Stimulated activated CD8-positive, alpha-beta memory T cell treated with anti-CD3 and anti-CD28 coated beads, Interleukin-15, amount 100 ng/mL, for 24 hours (primary cell): ENCODE measurements at places on chromosomes 3 and 15.
A peak's percentile ranks its signal among the peaks of the same experiment; 100 is the strongest.

DNA sequence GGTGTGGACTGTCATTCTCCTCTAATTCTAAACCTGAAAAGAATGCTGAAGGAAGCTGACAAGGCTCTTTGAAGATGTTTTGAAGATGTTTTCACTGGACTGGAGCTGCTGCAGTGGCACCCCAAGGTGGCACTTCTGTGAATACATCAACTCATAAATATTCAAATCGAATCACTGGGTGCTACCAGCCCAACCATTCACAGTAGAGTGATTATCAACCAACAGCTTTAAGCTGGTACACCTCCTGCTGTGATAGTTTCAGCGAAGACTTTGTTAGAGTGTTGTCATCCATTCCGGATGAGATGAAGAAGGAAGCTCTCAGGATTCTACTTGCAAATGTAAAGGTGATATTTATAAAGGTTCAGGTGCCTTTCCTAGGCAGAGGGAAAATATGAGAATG is 106.6 kb downstream of the LSAMP start:
- DNase-seq: no peak

GRCh38 chr3:38086496-38086895 is 47.5 kb downstream of the DLEC1 start:
- DNase-seq: no peak

- DNase-seq: no peak
Observed at GRCh38 chr15:88908697-88909621, 4.2 kb downstream of the MFGE8 start.

GRCh38 chr15:40871749-40872617 is 2.1 kb downstream of the RHOV start:
- DNase-seq: no peak

DNA sequence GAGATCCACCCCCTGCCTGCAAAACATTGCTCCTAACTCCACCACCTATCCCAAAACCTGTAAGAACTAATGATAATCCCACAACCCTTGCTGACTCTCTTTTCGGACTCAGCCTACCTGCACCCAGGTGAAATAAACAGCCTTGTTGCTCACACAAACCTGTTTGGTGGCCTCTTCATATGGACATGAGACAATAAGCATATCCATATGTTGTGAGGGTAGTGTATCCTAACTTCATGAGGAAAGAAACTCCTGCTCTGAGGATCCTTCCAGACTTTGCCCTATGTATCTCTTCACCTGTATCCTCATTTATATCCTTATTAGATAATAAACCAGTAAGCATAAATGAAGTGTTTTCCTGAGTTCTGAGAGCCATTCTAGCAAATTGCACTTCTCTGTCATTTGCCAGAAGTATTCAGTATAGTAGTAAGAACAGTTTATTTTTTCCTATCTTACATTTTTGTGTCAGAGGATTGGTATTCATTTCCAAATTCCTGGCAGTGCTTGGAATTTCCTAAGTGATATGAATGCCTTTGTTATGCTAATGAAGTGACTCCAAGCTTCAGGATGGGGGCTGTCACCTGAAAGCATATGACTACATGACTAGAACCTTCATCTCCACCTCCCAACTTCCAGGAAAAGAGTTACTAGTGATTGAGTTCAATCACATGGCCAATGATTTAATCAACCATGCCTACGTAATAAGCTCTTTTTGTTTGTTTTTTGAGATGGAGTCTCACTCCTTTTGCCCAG is 30.2 kb downstream of the TTBK2 start:
- no peak for DNase-seq

GRCh38 chr3:77342688-77343087 is 302.8 kb downstream of the ROBO2 start:
- no peak for DNase-seq

DNA sequence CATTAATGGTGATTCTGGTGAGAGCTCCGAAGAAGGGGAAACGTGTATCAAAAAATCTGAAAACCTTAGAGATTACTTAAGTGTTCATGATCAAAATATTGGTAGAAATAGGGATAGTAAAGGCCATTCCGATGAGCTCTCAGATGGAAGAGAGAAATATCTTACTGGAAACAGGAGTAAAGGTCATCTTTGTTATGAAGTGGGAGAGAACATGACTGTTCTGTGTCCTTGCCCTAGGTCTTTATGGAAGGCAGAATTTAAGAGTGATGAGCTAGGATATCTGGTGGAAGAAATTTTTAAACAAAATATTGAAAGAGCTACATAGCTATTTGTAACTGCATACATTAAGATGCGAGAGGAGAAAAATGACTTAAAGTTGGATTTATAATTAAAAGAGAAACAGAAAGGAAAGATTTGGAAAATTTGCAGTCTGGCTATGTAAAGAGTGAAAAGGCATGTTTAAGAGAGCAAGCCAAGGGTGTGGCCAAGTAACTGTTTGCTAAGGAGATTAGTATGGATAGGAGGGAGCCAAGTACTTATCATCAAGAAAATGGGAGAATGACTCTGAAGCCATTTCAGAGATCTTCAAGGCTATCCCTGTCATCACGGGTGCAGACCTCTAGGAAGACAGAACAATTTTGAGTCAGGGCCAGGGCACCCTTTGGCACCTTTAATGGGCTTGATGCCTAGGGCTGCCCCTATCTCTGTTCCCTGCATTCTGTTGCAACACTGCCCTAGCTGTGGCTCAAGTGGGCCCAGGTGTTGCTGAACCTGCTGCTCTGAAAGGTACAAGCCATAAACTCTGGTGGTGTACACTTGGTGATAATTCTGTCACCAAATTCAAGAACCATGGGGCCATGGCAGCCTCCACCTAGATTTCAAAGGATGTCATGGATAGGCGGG is 27.3 kb downstream of the SLMAP start:
- no peak for DNase-seq

DNA sequence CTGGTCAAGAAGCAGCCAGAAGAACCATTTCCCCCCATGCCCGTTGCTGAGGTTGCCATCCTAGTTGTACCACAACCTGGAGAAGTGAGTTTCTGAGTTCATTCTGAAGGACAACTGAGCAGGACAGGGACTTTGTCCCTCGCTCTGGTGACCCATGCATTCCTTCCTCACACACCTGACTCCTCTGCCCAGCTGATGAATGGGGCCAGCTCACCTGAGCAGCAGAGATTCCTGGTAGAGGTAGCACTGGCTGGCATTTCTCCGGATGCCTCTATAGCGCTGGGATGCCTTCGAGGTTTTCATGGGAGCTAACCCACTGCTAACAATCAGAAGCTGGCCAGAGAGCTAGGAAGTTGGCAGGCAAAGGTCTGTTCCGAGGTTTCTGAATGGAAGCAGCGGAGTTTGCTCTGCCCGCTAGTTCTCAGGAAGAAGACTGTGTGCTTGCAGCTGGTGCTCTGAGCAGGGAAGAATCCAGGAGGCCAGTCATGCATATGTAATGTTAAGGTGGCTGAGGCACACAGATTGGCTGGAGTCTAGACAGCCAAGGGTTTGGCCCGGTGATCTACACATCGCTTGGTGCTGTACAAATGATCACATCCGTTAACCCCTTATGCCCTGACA is at the start of gene TMC3:
Gene TMC3 (minus strand): TSS at position 439 of the 621 bp plus-strand sequence. CDS start 136 bp downstream, at position 303.
- no peak for DNase-seq

- DNase-seq: no peak
Observed at GRCh38 chr3:98329392-98330124, 24.1 kb upstream of the OR5K4 start.

- DNase-seq: no peak
Observed at GRCh38 chr3:152234657-152235375, 33.9 kb upstream of the MBNL1 start.

- DNase-seq: no peak
Observed at GRCh38 chr3:73513260-73513659, 111.5 kb downstream of the PDZRN3 start.

DNA sequence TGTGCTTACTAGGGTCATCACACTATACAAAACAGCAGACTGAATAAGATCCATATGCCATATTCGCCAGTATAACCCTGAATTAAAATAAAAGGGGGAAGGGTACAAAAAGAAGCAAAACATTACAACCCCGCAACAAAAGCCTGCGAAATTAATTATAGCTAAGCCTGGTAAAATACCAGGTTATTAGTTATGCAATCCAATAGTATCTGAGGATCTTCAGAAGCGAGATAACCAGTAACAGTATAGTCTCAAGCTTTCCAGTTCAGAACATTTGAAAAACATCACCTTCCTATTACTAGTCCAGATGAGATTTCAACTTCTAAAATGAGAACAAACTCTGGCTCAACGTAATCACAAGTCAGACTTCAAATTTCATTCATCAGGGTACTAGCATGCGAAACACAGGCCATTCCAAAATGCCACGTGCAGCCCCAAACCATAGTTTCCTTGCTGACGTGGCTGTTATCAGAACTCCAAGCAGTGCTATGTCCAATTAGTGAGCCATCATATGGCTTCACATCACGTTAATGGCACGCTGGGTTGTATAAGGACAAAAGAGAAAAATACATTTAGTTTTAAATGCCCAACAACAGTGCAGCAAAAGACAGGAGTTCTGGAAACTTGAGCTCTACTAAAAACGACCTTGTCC is 1.1 kb downstream of the SSR3 start:
- no peak for DNase-seq

GRCh38 chr15:93030430-93031102 is 58.4 kb downstream of the RGMA start:
- peak; percentile 20 for DNase-seq

- DNase-seq: no peak
Observed at GRCh38 chr15:91863621-91864255, 10.2 kb downstream of the SLCO3A1 start.

DNA sequence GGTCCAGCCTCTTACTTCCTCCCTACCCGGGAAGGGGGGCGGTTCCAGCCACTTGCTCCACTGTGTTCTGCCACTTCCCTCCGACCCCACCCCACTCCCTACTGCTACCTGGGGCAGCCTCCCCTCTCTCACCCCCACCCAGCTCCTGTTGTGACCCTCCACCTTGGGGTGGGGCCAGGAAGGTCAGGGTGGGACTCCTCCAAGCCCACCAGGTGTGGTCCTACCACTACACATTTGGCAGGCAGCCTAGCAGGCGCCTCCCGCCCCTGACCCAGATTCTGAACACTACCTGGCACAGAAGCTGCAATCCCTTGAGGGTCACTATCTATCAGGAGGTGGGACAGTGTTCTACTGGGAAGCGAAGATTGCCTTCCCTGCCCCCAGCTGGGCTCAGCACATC is 13.7 kb upstream of the RAF1 start:
- DNase-seq: no peak

DNA sequence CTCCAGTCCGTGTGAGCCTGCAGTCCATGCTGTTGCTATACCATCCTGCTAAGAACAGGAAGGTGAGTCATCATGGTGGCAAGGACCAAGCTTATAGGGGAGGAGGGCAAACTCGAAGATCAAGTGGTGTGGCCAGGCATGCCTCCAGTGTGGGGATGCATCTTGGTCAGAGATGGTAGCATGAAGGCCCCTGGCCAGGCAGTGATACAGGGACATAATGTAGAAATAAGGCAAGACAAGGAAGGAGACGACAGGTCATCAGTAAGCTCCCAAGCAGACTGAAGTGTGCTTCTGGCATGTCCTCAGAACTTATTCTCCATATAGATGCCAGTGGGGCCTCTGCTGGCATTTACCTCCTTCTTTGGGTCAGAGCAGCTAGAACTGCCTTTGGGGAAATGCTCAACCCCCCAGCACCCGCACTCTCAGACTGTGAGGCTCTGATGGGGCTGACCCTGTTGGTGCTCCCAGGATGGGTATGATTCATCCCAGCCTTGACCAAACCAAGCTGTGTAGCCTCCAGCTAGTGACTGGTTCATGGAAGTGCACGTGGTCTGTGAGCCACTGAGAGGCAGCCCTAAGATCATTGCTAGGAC is 52.5 kb upstream of the ATP2B2 start:
- no peak for DNase-seq

DNA sequence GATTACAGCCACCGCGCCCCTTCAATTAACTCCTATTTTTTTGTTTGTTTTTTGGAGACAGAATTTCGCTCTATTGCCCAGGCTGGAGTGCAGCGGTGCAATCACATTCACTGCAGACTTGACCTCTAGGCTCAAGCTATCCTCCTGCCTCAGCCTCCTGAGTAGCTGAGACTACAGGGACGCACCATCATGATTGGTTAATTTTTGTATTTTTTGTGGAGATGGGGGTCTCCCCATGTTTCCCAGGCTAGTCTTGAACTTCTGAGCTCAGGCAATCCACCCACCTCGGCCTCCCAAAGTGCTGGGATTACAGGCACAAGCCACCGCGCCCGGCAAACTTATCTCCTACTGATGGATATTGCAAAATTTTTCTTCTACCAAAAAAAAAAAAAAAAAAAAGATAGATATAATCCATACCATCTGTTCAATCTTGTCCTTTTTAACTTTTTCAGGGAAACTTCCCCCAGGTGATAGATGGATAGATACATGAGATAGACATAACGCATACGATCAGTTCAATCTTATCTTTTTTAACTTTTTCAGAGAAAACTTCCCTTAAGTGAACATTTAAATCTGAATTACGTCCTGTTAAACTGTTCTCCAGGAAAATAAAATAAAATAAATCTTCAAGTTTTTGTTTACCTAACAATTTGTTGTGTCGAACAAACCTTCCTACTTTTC is 693 bp upstream of the RPSA start:
- no peak for DNase-seq

GRCh38 chr3:65564483-65564882 is 474.2 kb downstream of the MAGI1 start:
- DNase-seq: no peak

GRCh38 chr3:95474338-95474737 is 1340.1 kb upstream of the EPHA6 start:
- DNase-seq: no peak

GRCh38 chr3:80017369-80017768 is 249.6 kb upstream of the ROBO1 start:
- no peak for DNase-seq

GRCh38 chr15:49060710-49061495 is 14.7 kb upstream of the SECISBP2L start:
- no peak for DNase-seq

GRCh38 chr15:95557226-95558046 is 773.1 kb upstream of the NR2F2 start:
- DNase-seq: no peak

- DNase-seq: no peak
Observed at GRCh38 chr3:133933097-133934024, 37.7 kb upstream of the RAB6B start.

GRCh38 chr15:65816441-65816840 is 24.3 kb upstream of the DENND4A start:
- no peak for DNase-seq

DNA sequence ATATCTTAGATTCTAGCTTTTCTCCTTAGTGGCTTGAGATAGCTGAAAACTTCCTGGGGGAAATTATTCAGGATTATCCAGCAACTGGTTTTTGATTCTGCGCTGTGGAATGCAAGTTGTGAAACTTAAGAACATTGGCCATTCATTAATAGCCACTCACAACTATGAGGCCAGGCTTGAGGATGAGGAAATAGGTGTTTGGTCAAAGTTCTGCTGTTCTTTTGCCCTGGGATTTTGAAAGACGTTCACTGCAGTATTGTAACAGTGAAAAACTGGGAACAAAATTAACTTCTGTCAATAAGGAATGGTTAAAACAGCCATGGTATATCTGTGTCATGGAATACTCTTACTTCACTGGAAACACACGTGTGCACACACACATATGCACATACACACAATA is 44.1 kb downstream of the CTXND1 start:
- DNase-seq: no peak

DNA sequence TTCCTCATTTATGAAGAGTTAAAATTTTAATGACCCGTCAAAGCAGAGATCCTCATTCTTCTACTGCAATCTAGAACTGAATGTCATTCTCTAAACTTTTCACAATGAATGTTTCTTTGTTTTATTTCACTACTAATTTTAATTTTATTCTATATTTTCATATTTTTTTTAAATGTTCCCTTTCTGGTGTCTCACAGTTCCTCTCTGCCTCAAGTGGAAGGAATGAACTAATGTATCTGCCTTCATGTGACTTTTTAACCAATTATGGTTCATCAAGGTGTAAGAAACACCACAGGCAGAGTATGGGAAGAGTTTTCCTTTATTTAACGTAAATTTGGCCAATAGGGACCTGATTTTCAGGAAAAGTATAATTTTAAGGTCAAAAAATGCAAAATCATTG is 441.7 kb downstream of the EPHA6 start:
- no peak for DNase-seq
